ENCODE measurements at places on chromosomes 11 and 22.

GRCh38 chr11:104879514-104880190, 18.6 kb downstream of the CASP12 start:
- no peak for DNase-seq

DNA sequence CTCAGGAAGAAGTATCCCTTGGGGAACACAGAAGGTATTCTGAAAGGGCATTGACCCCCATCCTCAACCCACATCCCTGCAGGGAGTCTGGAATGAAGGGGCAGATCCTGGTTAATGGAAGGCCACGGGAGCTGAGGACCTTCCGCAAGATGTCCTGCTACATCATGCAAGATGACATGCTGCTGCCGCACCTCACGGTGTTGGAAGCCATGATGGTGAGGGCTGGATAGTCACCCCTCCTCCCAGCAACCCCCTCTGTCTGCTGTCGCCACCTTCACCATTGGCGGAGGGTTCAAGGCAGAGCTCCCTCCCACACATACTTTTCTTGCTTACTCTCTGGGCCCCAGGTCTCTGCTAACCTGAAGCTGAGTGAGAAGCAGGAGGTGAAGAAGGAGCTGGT, 5.3 kb downstream of the ABCG4 start:
- no peak for DNase-seq

GRCh38 chr11:62921573-62922188, 518 bp upstream of the CHRM1 start:
- no peak for DNase-seq

GRCh38 chr11:57511741-57512430, 3.6 kb downstream of the SLC43A1 start:
- no peak for DNase-seq

- DNase-seq = no peak
These were observed 1.9 kb upstream of the LTBP3 start for GRCh38 chr11:65559951-65560537.

- DNase-seq = no peak
These were observed 52.2 kb upstream of the PAX6 start for GRCh38 chr11:31863170-31863832.

- no peak for DNase-seq
These were observed 18.4 kb downstream of the TSPAN4 start for GRCh38 chr11:861105-861479.

DNA sequence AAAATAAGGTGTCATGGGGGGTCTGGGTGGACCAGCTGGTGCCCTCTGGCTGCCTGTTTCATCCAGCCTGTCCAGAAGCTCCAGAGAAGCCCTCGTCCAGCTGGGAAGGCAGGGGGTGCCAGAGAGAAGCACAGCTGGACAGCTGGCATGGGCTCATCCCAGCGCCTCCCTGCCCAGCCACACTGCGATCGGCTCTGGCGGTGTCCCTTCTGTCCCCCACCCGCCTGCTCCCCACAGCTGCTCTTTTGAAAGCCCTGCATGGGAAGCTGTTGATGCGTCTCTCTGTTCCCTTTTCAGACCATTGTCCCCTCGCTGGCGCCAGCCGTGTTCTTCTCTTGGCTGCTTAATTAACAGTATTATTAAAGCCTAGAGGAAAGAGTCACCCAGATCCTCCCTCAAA, 86.5 kb downstream of the MN1 start:
- DNase-seq = peak; percentile 56

- no peak for DNase-seq
These were observed 12.9 kb downstream of the ZNF74 start for GRCh38 chr22:20406686-20407408.

- DNase-seq = no peak
These were observed 1.2 kb upstream of the CCDC117 start for GRCh38 chr22:28771195-28771791.

DNA sequence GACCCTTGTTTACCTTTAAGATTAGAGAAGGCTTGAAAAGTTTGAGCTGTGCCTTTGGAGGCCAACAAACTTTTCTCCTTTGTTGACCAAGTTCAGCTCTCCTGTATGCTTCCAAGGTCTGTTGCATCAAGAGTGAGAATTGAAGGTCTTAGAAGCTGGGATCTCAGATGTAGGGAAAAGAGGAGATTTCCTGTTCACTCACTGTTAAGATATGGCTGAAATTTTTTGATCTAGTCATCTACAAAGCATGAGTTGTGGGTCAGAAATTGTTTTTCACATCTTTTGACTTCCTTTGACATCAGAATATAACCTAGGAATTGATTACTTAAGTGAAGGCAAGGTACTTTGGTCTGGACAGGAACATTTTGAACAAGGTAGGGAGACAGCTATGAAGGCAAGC, 12.1 kb downstream of the OR51B4 start:
- DNase-seq = no peak

- DNase-seq = no peak
These were observed 2.7 kb downstream of the ZBTB44 start for GRCh38 chr11:130312046-130312445.

DNA sequence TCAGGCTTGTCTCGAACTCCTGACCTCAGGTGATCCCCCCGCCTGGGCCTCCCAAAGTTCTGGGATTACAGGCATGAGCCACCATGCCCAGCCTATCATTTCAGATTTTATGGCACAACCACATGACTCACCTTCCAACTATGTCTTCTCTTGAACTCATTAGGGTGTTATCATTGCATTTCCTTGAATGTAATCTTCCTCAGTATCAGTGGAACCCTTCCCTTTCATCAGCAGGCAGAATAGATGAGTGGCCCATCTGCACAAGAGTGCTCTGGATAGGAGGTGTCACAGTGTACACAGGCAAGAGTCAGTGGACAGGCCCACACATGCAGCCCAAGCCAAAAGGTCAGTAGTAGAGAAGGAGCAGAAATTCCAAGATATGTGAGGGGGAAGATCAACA, 29.1 kb upstream of the AQP11 start:
- no peak for DNase-seq

DNA sequence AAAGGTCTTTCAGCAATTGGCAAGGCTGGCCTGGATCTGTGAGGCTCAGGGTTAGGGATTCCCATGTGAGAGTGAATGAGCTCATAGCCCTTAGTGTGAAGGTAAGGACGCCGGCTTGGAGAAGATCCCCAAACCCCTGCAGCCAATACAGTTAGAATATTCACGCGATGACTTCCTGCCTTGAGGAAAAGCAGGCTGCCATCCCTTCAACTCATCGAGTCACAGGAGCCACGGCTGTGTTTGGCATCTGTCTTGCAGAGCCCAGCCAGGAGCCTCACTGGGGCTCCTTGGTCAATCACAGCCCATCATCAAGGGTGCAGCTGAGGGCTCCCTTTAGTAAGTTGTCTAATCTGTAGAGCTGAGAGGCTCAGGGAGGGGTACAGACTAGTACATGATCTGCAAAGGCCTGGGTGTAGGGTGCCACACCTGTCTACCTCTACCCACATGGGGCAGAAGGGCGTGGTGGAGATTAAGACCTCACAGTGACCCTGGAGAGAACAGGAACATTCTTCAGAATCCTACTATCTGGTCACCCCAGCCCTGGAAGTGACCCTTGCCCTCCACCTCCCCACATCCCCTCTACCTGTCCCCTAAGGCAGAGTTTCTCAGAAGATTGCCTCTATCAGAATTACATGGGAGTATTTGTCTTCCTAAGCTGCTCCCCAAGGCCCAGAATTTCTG, 18.5 kb downstream of the IL10RA start:
- no peak for DNase-seq

DNA sequence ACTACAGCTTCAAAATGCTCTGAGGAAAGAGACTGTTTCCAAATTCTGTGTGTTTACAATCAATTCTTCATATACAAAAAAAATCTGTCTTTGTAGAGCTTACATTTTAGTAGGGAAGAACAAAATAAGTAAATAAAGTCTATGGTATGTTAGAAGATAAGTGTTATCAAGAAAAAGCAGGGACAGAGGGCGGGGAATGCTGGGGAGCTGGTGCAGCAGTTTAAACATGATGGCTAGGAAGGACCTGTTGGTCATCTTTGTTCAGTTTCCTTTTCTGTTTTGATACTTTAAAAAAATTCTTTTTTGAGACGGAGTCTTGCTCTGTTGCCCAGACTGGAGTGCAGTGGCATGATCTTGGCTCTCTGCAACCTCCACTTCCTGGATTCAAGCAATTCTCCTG, 16.1 kb downstream of the TMEM25 start:
- DNase-seq = no peak

DNA sequence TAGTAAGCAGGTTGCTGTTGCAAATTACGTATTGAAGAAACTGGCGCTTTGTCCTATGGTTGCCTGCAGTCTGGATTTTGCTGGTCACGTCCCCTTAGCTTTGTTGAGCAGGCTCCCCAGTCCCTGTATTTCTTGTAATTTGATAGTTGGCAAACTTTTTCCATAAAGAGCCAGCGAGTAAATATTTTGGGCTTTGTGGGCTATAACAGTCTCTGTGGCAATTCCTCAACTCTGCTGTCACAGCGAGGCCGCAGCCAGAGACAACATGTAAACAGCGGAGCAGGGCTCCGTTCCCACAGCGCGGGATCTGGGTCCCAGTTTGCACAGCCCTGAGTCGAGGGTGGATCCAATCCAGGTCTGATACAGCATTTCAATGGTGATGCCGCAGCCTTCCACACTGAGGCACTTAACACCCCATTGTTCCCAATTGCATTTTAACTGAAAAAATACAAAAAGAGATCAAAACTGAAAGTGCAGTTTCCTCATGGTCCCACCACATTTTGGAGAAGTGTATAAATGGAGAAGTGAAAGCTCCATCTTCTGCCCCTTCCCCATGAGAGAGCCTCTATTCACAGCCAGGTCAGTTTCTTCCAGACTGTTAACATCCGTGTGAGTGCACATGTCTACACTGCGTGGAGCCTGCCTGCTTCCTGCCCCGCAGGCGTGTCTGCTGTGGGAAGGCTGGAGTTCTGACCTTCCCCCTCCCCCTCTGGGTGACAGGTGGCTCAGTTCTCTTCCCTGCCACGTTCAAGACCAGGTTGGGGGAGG, 89.1 kb downstream of the RPS6KA4 start:
- no peak for DNase-seq

GRCh38 chr22:43013355-43014315, 1.3 kb downstream of the PACSIN2 start:
- DNase-seq = peak; percentile 31

GRCh38 chr22:35467681-35468434, 67.9 kb downstream of the MCM5 start:
- peak; percentile 48 for DNase-seq

- DNase-seq = no peak
These were observed 169.7 kb downstream of the IGLL1 start for GRCh38 chr22:23410411-23410810.

GRCh38 chr11:11028017-11028692, 170.3 kb upstream of the ZBED5 start:
- DNase-seq = no peak

GRCh38 chr22:25012741-25013143, 60.2 kb downstream of the KIAA1671 start:
- no peak for DNase-seq

DNA sequence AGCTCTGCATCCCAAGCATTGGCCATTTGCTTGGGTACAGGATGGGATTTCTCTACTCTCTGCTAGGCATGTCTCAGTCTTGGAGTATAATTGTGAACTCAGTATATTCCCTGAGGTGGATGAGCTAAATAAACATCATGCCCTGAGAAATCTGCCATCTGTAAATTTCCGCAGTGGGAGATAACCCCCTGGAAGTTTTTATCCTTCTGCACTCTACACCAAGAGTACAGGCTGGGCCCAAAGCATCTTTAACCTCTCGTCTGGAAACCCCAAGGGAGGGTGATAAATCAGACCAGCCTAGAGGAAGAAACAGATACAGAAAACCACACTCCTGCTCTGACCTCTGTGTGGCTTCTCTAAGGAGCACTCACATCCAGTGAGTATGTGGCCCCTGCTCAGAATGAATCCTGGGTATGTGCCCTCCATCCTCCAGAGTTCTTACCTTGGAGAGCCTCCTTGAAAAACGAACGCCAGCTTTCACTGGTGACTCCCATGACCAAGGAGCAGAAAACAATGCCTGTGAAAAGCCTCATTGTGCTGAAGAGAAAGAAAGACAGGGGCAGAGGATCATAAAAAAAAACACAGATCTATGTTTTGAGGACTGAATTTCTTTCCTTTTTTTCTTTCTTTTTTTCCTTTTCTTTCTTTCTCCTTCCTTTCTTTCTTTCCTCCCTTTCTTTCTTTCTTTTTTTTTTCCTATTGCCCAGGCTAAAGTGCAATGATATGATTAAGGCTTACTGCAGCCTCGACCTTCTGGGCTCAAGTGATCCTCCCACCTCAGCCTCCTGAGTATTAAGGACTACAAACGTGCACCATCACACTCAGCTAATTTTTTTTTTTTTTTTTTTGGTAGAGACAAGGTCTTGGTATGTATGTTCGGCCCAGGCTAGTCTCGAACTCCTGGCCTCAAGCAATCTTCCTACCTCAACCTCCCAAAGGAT, 938 bp downstream of the SAA4 start:
- DNase-seq = no peak

DNA sequence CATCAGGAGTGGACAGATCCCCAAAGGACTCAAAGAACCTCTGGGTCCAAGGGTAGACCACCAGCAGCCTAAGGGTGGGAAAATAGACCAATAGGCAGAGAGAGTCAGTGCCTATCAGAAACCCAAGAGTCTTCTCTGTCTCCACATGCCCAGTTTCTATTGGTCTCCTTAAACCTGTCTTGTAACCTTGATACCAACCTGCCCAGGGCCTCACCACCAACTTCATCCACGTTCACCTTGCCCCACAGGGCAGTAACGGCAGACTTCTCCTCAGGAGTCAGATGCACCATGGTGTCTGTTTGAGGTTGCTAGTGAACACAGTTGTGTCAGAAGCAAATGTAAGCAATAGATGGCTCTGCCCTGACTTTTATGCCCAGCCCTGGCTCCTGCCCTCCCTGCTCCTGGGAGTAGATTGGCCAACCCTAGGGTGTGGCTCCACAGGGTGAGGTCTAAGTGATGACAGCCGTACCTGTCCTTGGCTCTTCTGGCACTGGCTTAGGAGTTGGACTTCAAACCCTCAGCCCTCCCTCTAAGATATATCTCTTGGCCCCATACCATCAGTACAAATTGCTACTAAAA, at the start of gene HBB:
Gene HBB, minus strand, starts transcription at position 340 of the 579 bp plus-strand sequence. Its CDS starts 50 bp downstream, at position 290.
- DNase-seq = no peak
